ENCODE measurements at places on chromosomes 7 and 10. TPM values are rescaled to one million over a fixed set of nuclear protein-coding genes. Genes with fewer than 3 reads are reported as not detected.

CALHM3 gene
- 0.39 TPM for total RNA-seq

CRYGN gene
- not detected for total RNA-seq

SLC18A3 gene
- total RNA-seq = not detected

SOSTDC1 gene
- total RNA-seq = not detected

CCDC172 gene
- total RNA-seq = not detected

IKZF1 gene
- not detected for total RNA-seq

NRCAM gene
- total RNA-seq = not detected

PCBD1 gene
- total RNA-seq = 36.3 TPM

TFEC gene
- 0.02 TPM for total RNA-seq

NDUFB8 gene
- total RNA-seq = 184 TPM

SEC31B gene
- 0.34 TPM for total RNA-seq

FAM237B gene
- total RNA-seq = not detected

APBB1IP gene
- 0.37 TPM for total RNA-seq
